Ovary (tissue), 10 donors: ENCODE measurements at places on chromosomes 4 and X.

- DNase-seq, result no peak
Measured at GRCh38 chr4:10417740-10418139, 39.5 kb downstream of the ZNF518B start.

GRCh38 chr4:52889778-52890520 lies 27.8 kb downstream of the RASL11B start:
- DNase-seq, result no peak

- no peak for DNase-seq
Measured at GRCh38 chr4:107747748-107748486, 27.9 kb upstream of the PAPSS1 start.

GRCh38 chr4:127284236-127284635 lies 348.5 kb upstream of the INTU start:
- no peak for DNase-seq

GRCh38 chrX:41391606-41392005 lies 55.5 kb upstream of the NYX start:
- DNase-seq, result no peak

- DNase-seq, result no peak
Measured at GRCh38 chr4:145842224-145842887, 96.3 kb downstream of the ZNF827 start.

DNA sequence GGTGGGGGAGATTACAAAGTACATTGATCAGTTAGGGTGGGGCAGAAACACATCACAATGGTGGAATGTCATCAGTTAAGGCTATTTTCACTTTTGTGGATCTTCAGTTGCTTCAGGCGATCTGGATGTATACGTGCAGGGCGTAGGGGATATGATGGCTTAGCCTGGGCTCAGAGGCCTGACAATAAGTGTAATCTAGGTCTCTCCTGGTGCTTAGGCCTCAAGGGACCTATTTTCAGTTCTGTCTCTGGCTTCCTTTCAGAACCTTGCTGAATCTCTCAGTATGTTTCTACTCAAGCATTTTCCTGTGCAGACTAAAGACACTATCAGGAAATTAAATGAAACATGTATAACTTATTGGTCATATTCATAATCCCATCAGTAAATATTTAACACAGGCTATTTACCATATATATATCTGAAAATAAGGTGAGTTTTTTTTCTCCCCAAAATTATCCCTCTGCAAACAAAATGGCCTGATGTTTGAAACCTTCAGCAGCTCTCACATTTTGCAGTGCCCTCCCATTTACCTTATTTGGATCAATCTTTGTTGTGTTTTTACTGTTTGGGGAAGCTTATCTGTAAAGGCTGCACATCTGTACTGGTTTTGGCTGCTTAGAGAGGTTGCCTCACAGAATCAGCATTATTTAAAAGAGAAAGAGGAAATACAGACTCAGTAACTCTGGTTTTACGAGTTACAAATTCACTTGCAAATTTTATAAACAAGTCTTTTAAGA lies 2.3 kb upstream of the ZCCHC4 start:
- DNase-seq, result no peak

DNA sequence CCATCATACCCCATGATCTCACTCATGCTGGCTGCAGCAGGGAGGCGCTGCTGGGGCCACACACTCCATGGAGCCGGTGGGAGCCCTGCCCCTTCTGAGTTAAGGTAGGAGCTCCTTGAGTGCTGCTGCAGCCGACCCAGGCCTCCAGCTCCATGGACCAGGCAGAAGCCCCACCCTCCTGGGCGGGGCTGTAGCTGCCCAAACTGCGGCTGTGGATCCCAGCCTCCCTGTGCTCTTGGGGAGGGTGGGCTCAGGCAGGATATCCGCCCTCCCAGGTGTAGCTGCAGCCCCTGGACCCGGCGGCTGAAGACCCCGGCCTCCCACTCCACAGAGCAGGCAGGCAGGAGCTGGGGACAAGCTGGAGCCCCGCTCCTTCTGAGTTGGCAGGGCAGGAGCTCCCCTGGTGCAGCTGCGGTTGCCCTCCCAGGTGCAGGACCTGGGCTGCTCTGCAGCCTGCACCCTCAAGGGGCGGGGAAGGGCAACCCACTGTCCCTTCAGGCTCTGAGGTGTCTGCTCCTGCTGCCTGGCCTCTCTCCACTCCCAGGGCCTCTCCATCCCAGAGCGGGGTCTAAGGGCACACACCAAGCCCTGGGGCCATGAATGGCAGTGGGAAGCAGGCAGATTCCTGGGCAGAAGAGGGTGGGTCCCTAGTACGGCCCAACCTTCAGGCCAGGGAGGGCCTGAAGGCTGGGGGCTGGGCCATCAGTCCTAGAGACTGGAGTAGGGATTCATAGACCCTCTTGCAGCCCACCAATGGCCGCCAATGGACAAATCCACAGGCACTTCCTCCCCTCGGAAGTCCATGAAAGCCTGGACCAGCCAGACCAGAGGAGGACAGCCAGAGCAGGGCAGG lies 466.1 kb downstream of the DTHD1 start:
- DNase-seq, result peak; percentile 7

DNA sequence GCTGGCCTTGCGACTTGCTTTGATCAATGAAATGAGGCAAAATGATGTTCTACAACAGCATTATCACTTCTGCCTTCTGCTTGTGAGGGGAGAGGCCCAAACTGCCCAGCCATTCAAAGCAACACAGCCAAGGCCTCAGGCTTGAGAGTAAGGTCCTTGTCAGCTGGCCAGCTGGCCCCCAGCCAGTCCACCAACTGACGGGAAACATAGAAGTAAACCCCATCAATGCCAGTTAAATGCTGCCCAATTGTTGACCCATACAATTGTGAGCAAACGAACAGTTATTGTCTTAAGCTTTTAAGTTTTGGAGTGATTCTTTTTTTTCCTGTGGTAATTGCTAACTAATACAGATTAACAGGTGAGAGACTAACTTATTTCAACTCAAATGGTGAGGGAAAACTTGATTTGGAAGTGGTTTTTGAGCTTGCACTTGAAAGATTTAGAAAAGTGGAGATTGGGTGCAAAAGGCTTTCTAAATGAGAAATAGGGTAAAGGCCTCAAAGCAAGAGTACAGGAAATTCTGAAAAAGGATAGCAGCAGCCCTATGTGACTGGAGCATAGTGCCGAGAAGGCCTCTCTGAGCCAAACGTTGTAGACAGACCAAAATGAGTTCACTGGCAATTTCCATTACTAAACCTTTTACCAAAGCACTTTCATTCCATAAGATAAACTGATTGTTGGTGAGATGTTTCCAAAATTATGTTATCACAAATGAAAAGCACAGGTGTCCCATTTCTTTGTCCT lies 66.9 kb downstream of the ARHGEF38 start:
- no peak for DNase-seq

DNA sequence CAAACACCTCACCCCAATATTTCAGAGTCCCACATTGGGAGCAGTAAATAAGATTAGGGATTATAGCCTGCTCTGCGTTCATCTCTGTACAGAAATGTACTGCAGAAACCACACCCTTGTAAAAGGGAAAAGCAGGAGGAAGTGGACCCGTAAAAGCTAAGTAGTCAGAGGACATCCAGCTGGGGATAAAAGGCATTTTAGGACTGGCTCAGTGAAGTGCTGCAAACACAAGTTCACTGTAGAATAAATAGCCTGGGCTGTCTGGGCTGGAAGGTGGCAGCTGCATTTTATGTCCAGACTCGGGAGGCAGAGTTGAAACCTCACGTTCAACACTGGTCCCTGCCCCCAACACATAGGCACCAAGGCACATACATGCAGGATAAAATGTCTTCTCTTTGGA lies 178.7 kb upstream of the FAT1 start:
- no peak for DNase-seq

- no peak for DNase-seq
Measured at GRCh38 chr4:87363552-87363951, 27.4 kb downstream of the HSD17B11 start.

GRCh38 chr4:61298178-61298740 lies 98.1 kb downstream of the ADGRL3 start:
- no peak for DNase-seq

DNA sequence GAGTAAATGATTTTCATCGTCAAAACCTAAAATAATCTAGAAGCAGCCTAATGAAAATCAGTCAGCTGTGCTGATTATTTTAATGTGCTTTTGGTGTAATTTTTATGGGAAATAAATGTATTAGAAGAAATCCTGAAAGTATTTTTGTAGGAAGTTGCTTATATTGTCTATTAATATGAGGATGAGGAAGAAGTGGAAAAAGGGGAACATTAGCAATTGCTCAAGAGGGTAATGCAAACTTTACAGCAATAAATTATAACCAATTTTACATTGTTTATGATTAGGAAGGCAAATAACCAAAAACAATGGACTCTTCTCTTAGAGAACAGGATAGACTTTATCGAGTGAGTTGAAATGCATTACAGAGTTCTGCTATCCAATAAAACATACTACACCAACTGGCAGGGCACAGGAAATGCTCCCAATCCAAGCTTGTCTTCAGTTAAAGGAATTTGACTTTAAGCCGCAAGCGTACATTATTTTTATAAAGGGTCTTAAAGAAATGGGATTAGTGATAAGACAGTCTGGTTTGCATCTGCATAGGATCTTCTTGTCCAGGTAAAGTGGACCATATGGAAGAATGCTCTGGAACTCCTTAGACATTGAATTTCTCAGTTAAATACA lies 374.8 kb downstream of the PDGFC start:
- DNase-seq, result no peak

DNA sequence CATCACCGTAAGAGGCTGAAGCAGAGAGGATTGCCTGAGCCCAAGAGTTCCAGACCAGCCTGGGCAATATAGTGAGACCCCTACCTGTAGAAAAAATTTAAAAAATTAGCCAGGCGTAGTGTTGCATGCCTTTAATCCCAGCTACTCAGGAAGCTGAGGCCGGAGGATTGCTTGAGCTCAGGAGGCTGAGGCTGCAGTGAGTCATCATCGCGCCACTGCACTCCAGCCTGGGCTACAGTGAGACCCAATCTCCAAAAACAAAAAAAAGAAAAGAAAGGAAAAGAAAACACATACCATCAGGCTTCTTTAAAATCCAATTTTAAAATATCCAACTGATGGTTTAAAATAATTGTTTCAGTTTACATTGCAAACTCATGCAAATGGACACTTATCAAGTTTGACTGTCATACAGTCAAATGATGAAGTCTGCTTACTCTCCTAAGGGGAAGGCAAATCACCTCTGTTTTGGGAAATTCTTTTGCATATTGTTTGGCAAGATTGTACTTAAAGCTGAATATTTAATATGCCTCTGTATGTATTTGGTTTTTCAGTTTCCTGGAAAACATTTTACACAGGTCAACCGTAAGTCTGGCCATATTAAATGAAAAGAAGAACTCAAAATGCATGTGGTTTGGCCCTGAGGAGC lies 23.7 kb upstream of the TENM3 start:
- no peak for DNase-seq

DNA sequence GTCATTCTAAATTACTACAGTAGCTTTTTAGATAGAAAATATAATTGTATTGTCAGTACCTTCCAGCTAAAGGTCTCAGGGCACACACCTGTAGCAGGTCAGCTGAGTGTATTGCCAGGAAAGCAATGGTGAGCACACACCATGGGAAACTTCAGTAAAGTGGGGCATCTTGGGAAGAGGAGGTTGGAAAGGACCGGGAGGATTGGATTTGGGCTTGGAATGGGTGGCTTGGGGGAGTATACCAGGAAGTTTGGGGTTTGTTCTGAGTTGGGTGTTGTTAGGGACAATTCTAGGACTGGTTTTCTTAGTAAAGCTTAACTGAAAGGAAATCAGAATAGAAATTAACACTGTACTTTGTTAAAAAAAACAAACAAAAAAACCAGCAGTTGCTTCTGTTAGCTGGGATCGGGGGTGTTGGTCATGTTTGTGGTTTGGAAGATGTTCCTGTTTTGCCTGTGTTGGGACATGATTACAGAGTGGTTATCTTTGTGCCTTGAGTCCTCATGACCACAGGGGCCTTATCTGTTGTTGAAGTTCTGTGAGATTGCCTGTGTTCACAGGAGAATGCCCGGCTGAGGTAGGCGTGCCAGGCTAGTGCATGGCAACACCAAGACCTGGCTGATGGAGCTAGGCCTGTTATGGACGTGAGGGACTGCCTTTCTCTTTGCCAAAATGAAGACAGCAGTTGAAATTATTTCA lies 35.1 kb downstream of the PRIMPOL start:
- DNase-seq, result no peak

- no peak for DNase-seq
Measured at GRCh38 chrX:18995221-18995620, 11.3 kb upstream of the PHKA2 start.

GRCh38 chr4:159195361-159195769 lies 92.5 kb downstream of the RAPGEF2 start:
- no peak for DNase-seq

GRCh38 chr4:25012655-25013054 lies 18.1 kb downstream of the LGI2 start:
- no peak for DNase-seq

DNA sequence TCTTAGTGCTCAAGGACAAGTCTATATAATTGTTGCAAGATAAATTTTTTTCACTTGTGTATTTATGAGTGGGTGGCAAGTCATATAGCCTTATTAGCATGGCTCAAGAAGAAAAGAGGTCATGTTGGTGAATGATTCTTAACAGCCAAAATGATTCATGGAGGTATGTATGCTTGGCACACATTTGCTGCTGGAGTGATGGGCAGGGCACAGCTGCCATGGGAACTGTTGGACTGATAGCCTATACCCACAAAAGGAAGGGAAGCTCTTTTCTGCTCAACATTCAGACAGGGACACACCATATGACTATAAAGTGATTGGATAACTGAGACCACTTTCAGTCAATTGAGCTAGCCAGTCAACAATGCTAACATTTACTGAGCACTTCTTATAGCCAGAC lies 46.8 kb upstream of the PITX2 start:
- no peak for DNase-seq

- DNase-seq, result peak; percentile 46
Measured at GRCh38 chr4:76308548-76308947, 2.0 kb downstream of the STBD1 start.

DNA sequence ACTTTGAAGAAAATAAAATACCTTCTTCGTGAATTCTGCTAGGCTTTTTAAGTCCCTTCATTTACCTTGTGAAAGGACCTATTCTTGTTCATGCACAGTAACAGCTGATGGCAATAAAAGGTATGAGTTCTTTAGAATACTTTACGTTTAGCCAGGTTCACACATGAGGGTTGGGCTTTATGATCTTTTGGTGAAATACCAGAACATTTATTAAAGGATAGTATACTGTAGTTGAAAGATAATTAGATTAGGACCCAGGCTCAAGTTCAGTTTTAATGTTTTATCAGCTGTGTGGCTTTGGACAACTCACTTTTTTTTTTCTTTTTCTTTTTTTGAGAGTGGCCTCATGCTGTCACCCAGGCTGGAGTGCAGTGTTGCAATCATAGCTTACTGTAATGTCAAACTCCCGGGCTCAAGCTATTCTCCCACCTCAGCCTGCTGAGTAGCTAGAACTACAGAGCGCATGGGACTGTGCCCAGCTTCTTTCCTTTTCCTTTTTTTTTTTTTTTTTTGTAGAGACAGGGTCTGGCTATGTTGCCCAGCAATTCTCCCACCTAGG lies 28.2 kb upstream of the NEIL3 start:
- no peak for DNase-seq

DNA sequence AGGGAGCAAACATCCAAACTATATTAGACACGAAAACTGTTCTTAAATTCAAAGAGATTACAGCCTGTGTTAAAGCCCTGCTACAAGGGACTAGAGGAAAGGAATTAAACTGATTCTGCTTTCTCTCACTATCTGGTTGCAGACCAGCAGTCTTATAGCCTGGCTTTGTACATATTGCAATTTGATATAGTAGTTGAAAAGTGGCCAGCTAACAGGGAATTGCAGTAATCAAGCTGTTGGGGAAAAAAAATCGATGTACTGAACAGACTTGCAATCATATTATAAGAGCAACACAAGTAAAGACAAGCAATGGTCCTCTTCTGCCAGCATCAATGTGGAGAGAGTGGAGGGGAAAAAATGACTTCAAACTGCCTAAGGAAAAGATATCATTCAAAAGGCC lies 364.4 kb upstream of the EPHA5 start:
- DNase-seq, result no peak
